Panc1 (cell line): ENCODE measurements at places on chromosomes 5 and 9.
A peak's percentile ranks its signal among the peaks of the same experiment; 100 is the strongest.

GRCh38 chr9:127991017-127991756 is 10.4 kb upstream of the EEIG1 start:
- DNase-seq: no peak

GRCh38 chr9:114432323-114433067 is 44.7 kb upstream of the AKNA start:
- DNase-seq: no peak

DNA sequence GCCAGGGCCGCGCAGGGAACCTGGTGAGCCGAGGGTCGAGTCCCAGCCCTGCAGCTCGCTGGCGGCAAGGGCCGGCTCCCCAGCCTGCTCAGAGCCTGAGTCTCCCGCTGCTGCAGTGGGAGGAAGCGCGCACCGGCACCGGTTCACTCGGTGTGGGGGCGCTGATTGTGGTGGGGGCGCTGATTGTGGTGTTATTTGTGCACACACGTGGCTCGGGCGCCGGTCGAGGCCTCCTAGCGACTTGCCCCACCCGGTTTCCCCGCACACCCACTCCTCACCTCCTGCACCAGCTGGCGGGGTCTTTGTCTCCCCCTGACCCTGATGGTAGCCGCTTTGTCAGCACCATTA is 266.7 kb downstream of the NSG2 start:
- DNase-seq: no peak

DNA sequence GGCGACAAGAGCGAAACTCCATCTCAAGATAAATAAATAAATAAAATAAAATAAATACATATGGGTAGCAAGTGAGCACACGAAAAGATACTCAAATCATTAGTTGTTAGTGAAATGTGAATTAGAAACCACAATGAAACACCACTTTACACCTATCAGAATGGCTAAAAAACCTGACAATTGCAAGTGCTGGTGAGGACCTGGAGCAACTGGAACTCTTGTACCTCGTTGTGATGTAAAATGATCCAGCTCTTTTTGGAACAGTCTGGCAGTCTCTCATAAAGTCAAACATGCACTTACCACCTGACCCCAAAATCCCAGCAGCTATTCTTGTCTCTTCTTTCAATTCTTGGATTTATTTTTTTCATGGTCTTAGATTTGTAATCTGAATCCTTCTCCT is 69.2 kb upstream of the FBXW11 start:
- no peak for DNase-seq

DNA sequence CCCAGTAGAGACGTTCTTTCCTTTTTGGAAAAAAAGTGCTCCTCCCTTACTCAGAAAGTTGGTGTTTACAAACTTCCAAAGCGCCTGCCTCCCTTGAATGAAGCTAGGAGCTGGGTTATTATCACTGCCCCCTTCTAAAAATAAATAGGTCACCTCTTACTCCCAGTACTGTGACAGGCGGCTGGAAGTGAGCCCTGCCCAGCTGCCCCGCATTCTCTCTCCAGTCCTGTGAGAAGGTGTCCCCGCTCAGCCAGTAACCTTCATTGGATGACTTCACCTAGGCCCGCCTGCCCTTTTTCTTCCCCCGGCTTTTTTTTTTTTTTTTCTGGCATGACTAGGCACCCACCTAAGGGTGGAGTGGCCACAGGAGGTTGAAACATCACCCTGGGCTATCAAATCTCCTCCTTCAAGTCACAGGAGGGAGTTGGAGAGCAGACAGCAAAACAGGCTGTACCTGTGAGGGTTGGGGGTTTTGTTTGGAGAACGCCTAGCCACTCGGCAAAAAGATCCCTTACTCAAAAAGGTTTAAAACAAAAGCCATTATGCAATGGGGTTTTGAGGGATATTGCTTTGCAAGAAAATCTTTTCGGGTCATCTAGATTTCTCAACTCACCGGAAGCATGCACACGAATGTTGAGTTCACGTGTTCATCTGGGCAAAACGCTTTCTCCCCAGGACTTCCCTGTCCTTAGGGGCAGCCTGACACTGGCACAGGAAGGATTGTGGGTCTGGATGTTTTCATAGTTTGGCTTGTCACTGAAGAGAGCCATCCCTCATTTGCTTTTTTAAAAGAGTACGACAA is 43.3 kb upstream of the ZNF622 start:
- DNase-seq: no peak

DNA sequence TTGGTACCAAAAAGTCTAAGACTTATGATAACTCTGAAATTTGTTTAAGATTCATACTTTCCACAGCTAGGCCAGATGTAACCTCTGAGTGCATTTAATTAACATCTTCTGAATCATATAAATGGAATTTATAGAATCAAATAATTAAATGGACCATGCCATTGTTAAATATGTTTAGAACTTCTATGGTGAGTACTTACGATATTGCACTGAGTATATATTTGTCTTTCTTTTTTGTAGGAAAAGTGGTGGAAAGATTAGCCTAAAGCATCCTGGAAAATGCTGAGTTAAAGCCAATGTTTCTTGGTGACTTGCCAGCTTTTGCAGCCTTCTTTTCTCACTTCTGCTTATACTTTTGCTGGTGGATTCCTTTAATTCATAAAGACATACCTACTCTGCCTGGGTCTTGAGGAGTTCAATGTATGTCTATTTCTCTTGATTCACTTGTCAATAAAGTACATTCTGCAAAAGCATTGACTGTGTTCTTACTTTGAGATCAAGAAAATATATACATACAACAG is 11.9 kb downstream of the SPINK6 start:
- no peak for DNase-seq

DNA sequence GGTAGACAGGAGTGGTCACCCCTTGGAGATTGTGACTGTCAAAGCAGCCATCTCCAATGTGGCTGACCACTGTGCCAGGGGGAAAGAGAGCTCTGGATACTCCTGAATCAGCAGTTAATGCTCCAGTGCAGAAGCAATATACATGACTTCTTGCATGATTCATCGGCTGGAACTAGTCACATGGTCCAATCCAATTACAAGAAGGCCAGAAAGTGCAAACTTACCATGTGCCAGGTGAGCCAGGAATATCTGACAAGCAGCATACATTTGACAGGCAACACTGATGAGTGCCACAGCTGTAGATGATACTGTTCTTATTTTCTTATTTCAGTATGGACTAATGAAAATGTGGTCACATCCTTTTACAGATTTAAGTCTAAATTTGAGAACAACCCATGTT is 440.0 kb upstream of the MPDZ start:
- no peak for DNase-seq

GRCh38 chr5:61599370-61600122 is 267.5 kb downstream of the ZSWIM6 start:
- peak; percentile 33 for DNase-seq

- no peak for DNase-seq
These were observed 1.1 kb downstream of the PTGER4 start for GRCh38 chr5:40680741-40681362.

- DNase-seq: no peak
These were observed 476.3 kb downstream of the RAB3C start for GRCh38 chr5:59058969-59059687.

DNA sequence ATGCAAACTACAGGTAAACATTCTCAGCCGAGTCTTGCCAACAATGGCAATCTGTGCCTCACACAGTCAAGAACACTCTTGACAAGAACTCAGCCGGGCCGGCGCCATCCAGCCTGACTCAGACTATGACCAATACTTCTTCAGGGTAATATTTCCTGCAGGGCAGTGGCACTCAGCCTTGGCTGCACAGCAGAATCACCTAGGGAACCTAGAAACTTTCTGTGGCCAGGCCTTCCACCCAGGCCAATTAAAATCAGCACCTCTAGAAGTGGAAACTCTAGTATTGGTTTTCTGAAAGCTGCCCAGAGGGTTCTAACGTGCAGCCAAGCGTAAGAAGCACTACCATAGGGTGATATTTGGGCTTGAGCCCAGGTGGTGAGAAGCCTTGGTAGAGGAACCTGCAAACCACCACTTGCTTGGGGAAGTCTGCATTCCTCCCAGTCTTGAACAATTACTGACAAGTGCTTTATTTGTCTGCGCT is 120.6 kb downstream of the TTLL11 start:
- DNase-seq: no peak

DNA sequence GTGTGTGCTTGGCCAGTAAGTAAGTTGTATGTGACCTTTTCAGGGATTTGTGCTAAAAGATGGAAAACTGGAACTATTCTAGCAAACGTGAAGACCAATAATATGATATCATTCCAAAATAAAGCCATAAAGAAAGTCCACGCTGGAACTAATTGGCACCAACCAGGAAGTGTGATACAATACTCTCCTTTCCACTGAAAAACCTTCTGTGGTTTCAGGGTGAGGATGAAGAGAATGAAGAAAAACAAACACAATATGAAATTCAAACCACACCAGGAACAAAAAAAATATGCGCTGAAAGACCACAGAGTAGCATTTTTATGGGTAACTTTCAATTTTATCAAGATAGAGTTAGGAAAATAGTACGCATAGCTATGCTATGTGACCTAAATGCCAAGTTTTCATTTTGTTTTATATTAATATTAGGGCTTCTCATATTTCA is 105.8 kb downstream of the EFNA5 start:
- DNase-seq: no peak

GRCh38 chr5:14108170-14108996 is 34.8 kb upstream of the TRIO start:
- peak; percentile 88 for DNase-seq

- no peak for DNase-seq
These were observed 49.0 kb downstream of the PTTG1 start for GRCh38 chr5:160470437-160471361.

GRCh38 chr5:68071736-68072135 is 143.8 kb upstream of the PIK3R1 start:
- DNase-seq: no peak

DNA sequence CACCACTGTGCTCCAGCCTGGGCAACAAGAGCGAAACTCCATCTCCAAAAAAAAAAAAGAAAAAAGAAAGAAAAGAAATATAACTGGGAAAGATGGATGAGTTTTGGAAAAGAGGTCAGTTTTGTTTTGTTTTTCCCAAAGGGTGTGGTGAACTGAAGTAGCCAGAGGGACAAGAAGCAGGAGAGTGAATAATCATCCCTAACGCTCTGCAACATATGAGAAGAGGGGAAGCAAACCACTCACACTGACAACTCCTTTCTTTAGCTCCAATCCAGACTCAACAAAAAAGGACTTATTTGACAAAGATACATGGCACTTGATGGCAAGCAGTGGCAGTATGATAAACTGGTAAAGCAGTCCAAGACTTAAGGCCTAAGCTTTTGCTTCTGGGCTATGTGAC is 176.1 kb upstream of the HMHB1 start:
- no peak for DNase-seq

- no peak for DNase-seq
These were observed 215.2 kb downstream of the TLE1 start for GRCh38 chr9:81474125-81474524.

- DNase-seq: no peak
These were observed 16.2 kb downstream of the MIGA2 start for GRCh38 chr9:129052592-129052991.

GRCh38 chr5:78519198-78519941 is 129.2 kb downstream of the LHFPL2 start:
- no peak for DNase-seq

GRCh38 chr9:133780962-133781827 is 43.0 kb upstream of the SARDH start:
- DNase-seq: no peak

DNA sequence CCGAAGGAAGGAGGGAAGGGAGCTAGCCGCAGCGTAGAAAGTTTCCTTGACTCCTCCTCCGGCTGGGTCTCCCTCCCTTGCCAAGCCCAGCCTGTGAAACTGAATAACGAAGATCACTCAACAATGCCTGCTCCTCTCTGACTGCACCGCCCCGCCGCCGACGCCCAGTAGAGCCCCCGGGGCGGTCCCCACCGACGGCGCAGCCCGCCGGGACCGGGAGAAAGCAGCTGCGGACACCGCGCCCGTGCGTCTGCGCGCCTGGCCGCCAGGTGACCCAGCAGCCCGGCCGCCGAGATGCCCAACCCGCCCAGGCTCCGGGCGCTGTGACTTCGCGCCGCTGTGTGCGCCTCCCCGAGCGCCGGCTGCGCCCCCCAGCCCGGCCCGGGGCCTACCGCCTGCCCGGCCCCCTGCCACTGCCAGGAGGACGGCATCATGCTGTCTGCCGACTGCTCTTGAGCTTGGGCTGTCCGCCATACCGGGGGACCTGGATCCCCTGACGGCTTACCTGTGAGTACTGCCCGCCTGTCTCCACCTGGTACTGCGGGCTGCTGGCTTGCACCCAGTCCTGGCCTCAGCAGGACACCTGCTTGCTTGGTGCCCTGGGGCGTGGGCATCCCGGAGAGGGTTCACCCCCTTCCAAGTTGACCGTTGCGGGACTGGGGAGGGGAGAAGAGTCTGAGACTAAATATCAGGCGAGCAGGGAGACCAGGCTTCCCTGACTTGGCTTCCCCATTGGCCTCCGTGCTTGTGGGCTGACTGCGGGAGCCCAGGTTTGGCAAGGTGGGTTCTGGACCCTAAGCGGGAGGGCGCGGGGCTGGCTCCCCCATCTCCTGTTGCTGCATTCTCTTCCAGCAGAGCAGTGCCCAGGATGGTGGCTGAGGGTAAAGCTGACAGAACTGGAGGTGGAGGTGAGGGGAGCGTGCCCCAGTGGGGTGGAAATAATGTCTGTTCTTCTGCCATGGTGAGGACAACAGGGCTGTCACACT is 26.2 kb upstream of the SPTLC1 start:
- no peak for DNase-seq

GRCh38 chr5:62560786-62561185 is 17.8 kb upstream of the LRRC70 start:
- no peak for DNase-seq

- DNase-seq: no peak
These were observed 730.1 kb downstream of the NR2F1-AS1 start for GRCh38 chr5:92850886-92851285.

- DNase-seq: no peak
These were observed 126.5 kb downstream of the RPS23 start for GRCh38 chr5:82151662-82152061.

- peak; percentile 24 for DNase-seq
These were observed 57.4 kb upstream of the PLPP6 start for GRCh38 chr9:4604678-4605095.

GRCh38 chr5:38094889-38095288 is 163.5 kb upstream of the EGFLAM start:
- no peak for DNase-seq

GRCh38 chr9:35829084-35829763 is at the start of gene TMEM8B:
Gene TMEM8B, plus strand, starts transcription at chr9:35829228. Its CDS starts 220 bp downstream, at chr9:35829448.
- no peak for DNase-seq

GRCh38 chr5:90967443-90967842 is 408.8 kb downstream of the ADGRV1 start:
- no peak for DNase-seq

DNA sequence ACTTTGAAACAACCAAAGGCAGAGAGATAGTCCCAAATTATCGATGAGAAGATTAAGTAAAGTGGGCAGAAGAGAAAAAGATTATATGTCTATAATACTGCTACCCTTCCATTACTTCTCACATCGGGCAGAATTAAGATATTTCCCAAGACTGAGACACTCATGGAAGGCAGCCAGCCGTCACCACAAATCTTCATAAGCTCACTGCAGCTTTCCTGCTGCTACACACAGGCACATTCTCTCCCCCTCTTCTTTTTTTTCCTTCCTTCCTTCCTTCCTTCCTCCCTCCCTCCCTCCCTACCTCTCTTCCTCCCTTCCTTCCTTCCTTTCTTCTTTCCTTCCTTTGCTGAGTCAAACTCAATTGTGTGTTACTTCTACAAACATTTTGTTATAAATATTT is 58.7 kb upstream of the SPATA31C2 start:
- no peak for DNase-seq
